ENCODE measurements at places on chromosomes 6 and 20.

GRCh38 chr6:14284969-14285590 lies 167.5 kb downstream of the CD83 start:
- peak; percentile 46 for DNase-seq

DNA sequence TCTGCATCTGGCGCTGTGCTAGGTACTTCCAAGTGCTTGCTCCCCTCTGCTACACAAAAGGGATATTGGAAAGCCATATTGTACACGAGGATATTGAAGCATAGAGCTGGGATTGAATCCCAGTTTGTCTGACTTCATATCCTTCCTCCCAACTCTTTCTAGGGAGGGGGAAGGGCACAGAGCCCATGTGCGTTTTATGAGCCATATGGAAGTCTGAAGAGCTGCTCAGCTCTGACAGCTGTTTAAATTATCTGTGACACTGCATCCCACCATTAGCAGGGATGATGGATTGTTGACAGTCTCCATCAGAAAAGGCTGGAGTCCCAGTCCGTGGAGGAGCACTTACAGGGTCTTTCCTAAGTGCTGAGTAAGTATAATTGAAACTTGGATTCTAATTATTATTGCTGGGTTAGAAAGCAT lies 18.4 kb downstream of the TIAM2 start:
- DNase-seq: no peak

DNA sequence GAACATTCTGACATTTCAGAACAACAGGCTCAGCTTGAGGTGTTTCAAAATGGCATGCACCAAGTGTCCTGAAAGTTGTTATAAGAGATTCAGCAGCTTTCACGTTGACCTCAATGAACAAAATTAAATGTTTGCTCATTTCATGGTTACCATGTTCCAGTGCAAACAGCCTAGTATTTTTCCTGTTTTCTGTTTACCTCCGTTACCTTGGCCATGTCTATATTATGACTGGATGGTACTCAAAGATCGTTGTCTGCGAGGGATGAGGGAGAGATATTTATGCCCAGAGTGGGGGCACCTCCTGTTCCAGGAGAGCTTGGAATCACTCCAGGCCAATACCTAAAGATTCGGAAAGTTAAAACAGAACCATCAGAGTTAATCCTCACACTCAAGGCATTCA lies 83.8 kb upstream of the SASH1 start:
- no peak for DNase-seq

GRCh38 chr6:21478411-21478810 lies 115.1 kb upstream of the SOX4 start:
- no peak for DNase-seq

DNA sequence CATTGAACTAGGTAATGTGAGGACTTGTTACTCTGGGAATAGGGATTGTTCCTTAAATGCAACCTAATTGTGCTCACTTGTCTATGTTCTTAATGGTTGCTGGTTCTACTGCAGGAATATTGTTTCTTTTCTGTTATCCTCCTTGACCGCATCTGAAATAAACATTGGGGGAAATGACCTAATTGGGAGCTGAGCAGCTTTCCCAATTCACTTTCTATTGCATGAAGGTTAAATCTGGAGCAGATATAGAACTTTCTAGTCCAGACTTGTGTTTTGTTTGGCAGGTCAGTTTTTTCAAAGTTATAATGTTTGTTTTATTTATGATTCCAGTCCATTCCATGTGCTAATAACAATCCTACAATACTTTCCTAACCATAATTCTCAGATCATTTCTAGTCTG lies 981.0 kb upstream of the CITED2 start:
- no peak for DNase-seq

DNA sequence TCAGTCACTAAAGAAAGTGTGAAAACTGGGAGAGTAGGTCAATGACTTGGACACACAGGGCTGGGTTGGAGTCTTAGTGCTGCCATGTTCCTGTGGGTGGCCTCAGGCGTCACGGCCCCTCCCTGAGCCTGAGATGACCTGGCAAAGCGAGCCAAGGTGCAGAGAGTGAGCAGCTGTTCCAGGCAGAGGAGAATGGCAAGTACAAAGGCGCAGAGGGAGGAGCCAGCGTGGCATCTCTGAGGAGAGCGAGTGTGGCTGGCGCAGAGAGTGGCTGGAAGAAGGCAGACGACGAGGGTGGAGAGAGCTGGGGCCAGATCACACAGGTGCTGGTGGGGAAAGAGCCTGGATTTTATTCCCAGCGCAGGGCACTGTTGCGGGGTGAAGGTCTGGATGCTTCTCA lies 20.6 kb upstream of the CHMP4B start:
- no peak for DNase-seq

Data from iPS-NIHi11 (cell line).